ENCODE measurements at places on chromosomes 4 and X.

GRCh38 chr4:139913398-139913990 is 240.5 kb downstream of the MAML3 start:
- no peak for DNase-seq

DNA sequence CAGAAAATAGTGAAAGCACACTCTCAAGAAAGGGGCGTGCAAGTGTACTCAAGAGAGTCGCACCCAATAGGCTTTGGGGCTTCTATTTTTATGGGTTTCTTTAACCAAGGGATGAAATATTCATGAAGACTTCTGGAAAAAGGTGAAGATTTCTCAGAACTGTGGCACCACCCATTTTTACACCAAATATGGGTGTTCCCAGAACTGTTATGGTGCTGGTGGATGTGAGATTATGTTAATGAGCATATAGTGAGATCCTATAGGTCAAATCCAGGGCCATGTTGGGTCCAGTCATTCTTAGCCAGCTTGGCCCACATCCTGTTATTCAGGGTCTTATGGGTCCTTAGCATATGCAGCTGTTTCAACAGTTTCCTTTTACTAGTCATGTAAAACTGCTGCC is 61.0 kb upstream of the SMIM10 start:
- DNase-seq = no peak

- no peak for DNase-seq
Measured at GRCh38 chrX:131791608-131792355, 231.3 kb upstream of the STK26 start.

DNA sequence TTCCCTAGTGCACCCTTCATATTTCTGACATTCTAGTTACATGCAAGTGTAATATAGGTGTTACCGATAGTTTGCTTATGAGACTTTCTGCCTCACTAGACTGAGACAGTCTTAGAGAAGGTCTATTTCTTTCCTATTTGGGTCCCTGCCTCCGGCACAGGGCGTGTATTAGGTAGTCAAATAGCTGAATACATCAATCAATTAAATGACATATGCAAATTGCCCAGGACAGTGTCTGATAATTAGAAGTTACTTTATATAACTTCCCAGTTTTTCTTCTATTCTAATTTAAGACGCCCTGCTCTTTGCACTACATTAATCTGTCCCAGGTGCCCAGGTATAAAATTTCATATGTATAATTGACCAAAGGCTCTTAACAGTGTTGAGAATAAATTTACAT is 264.2 kb downstream of the RAB28 start:
- no peak for DNase-seq

GRCh38 chr4:63105839-63106238 is 1303.4 kb downstream of the TECRL start:
- DNase-seq = no peak

GRCh38 chr4:99645638-99646037 is 12.0 kb downstream of the C4orf54 start:
- no peak for DNase-seq

DNA sequence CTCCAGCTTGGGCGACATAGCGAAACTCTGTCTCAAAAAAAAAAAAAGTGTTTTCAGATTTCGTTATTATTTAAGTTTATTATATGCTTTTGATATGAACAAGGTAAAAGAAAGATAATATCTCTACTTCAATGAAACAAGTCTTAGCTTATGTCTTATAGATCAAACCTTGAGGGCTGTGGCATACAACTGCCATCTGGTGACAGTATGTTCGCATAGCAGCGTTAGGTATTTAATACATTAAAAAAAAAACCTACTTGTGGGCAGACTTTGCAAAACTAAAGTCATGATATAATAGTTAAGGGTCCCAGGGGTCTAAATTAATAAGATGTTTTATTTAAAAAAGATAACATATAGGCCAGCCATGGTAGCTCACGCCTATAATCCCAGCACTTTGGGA is 161.2 kb upstream of the AMOT start:
- DNase-seq = no peak

DNA sequence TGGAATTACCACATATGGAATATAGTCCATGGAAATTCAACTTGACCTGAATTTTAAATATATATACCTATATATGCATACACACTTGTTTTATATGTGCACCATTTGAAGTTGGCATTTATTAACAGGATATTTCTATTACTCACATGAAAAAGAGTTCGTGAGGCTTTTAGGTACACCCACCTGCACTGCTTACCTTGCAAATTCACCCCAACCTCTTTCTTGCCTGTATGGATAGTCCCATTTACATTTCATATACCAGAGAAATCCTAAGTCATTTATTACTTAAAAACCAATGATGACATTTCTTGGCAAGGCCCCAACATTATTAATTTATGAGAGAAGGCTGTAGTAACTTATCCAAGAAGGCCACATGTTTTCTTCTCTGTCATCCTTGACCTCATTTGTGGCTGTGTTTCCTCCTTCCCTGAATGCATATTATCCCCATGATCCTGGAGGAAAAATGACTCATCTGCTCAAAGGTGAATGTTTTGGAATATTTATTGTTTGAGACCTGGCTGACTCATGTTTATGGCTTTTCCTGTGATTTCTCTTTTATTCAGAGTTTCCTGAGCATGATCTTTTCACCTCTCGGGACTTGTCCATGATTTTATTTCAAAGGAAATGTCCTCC is 62.2 kb upstream of the FAM241A start:
- DNase-seq = no peak

DNA sequence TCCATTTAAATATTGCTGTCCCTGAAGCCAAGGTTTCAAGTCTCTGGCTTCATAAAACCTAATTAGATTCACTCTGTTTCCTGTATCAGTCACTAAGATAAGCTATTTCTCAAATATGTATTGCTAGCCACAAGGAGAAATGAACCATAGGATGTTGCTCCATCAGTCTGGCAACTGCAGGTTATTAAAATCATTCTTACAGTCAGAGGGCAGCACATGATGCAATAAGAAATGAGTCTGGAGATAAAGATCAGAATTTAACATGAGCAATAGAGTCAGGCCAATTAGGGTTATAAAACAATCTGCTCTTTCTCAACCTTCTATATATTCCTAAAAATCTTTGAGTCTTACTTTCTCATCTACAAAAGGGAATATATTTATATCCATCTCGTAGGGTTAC is 7.2 kb downstream of the PRKG2 start:
- DNase-seq = no peak

DNA sequence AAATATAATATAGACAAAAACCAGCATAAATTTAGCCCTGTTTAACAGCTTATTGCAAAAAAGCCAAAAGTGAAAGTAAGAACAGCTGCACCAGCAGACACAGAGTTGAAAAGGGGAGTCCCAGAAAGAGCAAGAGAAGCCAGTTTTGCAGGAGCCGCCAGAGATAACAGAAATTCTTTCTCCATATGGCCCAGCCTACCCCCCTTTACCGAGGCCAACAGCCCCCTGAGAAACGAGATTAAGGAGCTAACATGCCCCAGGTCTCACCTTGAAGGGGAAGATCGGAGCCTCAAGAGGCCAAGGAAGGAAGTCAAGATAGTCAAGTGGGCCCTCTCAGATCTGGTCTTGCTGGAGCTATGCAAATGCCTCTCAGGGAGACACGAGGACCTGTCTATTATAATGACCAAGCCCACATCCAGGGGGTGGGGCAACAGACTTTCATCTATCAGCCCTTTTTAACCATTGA is 4.8 kb downstream of the ACOX3 start:
- peak; percentile 23 for DNase-seq

DNA sequence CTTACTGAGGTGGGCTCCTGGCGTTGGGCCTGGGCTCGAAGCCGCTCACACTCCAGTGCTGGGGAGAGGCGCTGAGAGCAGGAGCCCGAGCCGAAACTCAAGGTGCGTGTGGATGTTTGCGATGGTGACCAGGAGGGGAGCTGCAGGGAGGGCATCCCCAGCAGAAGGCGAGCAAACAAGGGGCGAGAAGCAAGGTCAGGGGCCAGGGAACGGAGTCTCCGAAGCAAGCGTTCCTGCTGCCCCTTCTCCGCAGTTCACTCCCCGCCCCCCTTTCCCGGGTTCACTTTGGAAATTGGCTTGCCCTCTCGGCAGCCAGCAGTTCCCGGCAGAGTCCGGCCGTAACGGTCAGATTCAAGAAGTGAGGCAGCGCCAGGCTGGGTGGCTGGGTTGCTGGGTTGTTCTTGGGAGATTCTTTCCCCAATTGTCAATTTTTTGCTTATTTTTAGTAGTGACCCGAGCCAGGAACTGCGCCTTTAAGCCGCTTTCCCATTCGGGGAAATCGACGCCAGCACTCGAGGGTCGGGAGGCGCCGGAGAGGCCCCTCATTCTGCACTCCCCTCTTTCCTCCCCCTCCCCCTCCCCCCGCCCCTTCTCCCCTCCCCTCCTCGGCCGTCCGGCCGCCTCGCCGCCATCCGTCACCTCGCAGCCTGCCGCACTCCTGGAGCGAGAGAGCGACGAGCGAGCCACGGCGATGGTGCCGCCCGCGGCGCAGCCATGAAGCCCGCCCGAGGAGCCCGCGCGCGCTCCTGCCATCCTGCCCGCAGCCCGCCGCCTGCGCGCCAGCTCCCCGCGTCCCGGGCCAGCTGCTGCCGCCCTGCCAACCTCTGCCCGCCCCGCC is at the start of gene FRMPD3:
TSS of gene FRMPD3 (plus strand) at position 655 of the 838 bp plus-strand sequence. CDS start 76,937 bp downstream, outside the sequence.
- DNase-seq = no peak

DNA sequence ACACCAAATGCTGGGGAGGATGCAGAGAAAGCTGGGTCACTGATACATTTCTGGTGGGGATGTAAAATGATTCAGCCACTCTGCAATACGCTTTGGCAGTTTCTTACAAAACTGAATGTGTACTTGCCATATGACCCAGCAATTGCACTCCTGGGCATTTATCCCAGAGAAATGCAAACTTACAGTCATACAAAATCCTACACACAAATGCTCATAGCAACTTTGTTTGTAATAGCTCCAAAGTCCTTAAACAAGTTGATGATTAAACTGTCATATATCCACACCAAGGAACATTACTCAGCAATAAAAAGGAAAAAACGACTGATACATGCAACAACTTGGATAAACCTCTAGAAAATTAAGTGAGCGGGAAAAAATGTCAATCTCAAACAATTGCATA is 12.3 kb downstream of the MID1 start:
- no peak for DNase-seq

Measured in activated naive CD8-positive, alpha-beta T cell treated with anti-CD3 and anti-CD28 coated beads, Interleukin-2, amount 50 U/mL, for 24 hours (primary cell).